ENCODE measurements at places on chromosomes 6 and 20.

GRCh38 chr6:139600919-139601475, 226.5 kb upstream of the CITED2 start:
- no peak for DNase-seq

GRCh38 chr6:170378502-170378901, 71.9 kb downstream of the FAM120B start:
- DNase-seq, result peak; percentile 57

DNA sequence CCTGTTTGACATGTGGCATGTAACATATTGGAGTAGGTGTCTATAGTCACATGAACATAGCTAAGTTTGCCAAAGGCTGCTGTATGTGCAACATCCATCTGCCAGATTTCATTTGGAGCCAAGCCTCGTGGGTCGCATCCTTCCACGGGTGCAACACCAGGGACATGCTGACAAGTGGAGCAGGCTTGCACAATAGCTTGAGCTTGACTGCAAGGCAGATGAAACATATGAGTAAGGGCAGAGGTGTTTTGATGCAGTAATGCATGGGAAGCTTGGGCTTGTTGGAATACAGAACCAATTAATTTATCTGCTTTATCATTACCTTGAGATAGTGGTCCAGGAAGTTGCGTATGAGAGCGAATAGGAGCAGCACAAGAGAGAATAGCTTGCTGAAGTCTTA, 74.1 kb upstream of the BTN3A2 start:
- DNase-seq, result no peak

DNA sequence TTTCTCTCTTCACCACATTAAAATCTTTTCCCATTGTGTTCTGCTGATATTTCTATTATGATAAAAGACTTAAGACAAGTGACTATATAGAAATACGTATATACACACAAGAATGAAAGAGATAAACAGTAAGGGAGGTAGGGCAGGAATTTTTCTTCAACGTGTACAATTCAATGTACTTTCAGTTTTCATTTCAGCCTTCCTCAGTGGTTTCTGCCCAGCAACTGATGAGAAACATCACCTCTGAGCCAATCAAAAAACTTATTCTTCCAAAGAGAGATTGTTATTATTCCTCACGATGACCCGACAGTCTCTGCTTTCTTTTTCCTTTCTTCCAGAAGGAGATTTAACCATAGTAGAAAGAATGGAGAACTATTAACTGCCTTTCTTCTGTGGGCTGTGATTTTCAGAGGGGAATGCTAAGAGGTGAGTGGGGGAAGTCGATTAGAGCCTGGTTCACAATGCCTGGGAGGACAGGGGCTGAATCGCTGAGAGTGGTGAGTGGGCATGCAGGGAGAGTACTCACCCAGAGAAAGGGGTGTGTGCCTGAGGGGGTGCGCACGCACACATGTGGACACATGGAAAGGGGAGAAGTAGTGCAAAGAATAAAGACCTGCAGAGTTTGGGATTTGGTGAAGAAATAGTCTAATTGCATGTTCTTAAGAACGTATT, at the start of gene BTN3A1:
Gene BTN3A1, plus strand, starts transcription at position 289 of the 672 bp plus-strand sequence. CDS start 3,289 bp downstream, outside the sequence.
- DNase-seq, result peak; percentile 71

DNA sequence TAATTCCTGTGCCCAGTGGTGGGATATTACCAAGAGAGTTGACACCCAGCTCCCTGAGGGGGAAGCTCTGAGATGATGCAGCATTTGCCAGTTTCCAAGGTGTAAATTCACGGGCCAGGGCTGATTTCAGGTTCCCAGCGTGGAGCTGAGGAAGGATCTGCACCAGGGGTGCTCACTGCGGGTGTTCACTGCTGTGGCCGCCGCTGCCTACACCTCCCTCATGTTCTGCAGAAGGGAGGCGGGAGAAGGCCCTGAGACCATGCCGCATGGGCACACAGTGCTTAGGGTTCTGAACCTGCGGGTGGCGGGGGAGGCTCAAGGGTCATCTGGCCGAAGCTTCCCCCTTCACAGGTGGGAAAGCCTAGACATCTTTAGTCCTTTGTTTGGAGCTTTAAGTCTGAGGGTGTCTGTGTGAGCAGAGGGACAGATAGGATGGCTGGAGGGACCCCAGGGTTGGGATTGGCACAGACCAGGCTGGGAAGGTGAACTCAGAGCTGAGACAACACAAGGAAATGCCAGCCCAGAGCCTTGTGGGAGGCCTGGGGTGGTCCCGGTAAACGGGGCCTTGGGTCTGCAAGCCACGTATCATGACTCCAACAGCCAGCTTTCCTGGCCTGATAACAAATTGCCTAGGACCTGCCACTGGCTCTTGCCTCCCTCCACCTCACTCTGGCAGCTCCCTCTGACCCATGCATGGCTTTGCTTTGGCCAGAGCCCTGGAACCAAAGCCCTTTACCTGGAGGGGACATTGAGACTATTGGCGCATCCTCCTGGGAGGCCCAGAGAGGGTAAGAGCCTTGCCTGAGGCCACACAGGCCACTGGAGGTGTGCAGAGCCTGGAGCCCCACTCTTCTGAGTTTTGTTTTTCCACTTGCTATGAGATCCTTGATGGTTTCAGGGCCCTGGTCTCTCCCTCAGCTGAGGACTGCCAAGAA, 40.4 kb downstream of the SYNJ2 start:
- no peak for DNase-seq

DNA sequence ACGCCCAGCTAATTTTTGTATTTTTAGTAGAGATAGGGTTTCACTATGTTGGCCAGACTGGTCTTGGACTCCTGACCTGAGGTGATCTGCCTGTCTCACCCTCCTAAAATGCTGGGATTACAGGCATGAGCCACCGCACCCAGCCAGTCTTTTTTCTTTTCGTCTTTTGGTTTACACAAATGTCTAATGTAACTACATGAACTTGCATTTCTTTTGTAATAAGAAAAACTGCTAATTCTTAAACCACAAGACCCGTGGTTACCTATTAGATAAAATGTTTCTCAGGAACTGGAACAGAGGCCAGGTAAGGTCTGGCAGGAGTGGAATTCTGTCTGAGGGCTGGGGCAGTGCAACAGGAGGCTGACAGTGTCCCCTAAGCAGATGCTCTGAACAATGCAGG, 32.7 kb upstream of the GSTA3 start:
- DNase-seq, result no peak

- DNase-seq, result no peak
Observed at GRCh38 chr20:46710153-46710913, 884 bp downstream of the SLC2A10 start.

DNA sequence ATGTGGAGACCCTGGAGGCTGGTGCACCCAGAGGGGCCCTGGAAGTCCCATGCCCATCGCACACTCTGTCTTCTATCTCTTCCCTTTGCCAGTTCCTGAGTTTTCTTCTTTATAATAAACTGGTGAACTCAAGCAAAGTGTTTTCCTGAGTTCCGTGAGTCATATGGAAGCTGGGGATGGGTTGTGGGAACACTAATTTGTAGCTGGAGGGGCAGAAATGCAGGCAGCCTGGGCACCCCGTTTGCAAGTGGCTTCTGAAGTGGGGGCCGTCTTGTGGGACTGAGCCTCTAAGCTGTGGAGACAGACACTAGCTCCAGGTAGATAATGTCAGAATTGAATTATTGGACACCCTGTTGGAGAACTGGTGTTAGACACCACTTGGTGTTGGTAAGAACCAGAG, 3.2 kb upstream of the PPP1R3G start:
- no peak for DNase-seq

DNA sequence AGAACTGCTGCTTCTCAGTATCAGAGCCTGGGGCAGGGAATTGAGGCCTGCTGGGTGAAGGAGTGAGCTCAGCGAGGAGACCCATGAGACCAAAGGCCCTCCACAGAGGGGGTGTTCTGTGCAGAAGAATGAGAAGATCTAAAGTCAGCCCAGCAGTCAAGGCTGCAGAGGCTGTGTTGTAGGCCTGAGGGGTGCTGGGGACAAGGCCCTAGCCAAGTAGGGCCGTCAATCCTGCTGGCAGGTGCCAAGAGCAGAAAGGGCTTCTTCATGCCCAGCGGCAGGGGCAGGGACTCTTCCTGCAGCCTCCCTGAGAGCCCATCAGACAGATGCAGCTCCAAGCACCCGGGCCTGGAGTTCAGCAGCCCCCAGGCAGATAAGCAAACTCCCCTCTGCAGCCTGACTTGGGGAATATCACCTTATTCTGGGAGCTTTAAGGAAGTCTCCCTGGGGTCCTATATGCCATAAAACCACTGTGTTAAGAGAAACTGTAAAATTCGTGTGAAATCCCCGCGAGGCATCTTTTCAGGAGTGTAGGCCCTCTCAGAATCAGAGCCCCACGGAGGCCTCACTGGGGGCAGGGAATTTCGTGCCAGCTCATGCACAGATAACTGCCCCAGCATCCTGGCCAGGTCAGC, 9.0 kb downstream of the CCDC167 start:
- no peak for DNase-seq

DNA sequence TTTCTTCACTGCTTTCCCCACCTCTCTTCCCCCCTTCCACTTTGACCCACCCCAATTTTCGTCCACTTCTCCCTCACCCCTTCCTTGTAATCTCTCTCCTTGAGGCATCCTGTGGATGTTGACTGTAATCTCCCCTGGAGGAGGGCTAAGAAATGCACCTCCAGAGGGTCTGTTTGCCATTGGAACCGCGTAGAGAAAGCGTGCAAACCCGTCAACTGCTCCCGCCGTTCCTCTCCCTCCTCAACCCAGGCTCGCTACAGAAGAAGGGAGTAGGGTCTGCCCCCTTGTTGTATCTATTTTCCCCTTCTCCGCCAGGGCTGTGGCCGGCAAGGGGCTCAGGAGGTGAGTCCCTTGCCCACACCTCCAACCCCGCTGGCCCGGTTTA, 502 bp upstream of the HTR1E start:
- DNase-seq, result no peak

GRCh38 chr6:30725713-30726505, 5.8 kb downstream of the TUBB start:
- DNase-seq, result no peak

- no peak for DNase-seq
Observed at GRCh38 chr6:20700375-20700774, 166.1 kb downstream of the CDKAL1 start.

DNA sequence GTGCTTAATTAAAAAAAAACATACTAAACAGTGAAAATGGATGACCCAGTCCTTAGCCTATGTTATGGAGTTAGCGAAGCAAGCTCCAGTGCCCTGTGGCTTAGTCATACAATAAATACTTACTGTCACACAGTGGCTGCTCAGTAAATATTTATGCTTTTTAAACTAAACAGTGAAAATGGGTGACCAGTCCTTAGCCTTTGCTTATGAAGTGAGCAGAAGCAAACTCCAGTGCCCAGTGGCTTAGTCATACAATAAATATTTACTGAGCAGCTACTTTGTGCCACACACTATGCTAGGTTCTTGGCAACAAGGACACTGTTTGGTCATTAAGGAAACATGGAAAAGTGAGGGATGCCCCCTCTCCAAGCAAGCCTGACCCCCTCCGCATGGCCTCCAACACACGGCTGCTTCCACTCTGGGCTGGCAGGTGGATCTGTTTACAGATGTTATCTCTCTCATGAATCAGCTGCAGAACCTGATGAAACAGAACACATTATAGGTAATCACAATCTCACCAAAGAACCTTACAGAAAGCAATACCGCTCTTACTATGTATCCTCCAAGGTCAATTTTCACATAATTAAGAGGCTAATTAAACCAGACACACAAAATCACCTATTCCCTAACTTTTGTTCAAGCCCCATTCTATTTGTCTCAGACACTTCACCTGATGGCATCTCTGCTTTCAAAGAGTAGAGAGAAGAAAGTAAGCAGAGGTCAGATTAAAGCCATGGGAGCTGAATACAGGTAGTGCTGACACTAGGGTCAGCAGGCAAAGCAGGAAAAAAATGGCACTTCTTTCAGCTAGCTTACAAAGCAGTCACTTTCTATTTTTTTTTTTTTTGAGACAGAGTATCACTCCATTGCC, 27.3 kb downstream of the CDK5RAP1 start:
- no peak for DNase-seq

- no peak for DNase-seq
Observed at GRCh38 chr6:7324520-7324919, 11.5 kb upstream of the SSR1 start.

GRCh38 chr6:122248844-122249243, 150.6 kb upstream of the HSF2 start:
- no peak for DNase-seq

DNA sequence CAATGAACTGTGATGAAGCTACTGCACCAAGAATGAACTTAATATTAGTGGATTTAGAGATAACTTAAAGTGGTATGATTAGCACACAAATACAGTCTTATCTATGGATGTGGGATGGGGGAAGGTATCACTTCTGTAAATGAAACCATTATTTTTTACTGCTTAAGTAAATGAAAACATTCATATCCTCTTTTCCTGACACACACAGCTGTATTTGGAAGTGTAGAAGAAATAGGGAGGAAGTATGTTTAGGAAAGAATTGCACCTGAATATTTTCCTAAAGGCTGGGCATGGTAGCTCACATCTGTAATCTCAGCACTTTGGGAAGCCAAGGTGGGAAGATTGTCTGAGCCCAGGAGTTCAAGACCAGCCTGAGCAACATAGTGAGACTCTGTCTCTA, 96.8 kb downstream of the HIVEP2 start:
- no peak for DNase-seq

DNA sequence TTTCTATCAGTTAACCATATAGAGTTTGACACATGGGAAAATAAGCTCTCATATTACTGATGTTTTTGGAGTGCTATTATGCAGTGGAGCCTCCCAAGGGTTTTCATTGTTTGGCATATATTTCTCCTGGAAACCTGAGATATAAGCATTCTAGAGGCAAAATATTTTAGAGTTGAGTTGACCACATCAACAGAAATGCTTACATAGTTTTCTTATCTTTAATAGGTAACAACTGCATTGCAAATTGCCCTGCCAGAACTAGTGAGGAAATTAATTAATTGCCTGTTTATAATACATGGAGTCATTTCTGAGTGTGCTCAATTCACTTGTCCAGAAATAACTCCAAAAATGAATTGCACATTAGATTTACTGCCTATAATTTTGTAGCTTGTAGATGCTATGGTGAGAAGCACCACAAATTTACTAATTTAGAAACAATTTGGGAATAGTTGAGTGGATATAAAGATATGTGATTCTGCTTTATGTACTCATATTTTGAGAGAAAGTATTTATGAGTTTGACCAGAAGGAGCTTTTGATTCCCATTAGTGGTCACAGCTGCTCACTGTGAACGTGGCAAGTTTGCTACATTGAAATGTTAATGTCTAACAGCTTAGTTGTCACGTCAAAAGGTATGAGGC, 288.7 kb downstream of the CD109 start:
- no peak for DNase-seq

- DNase-seq, result no peak
Observed at GRCh38 chr6:139759086-139759485, 384.6 kb upstream of the CITED2 start.

DNA sequence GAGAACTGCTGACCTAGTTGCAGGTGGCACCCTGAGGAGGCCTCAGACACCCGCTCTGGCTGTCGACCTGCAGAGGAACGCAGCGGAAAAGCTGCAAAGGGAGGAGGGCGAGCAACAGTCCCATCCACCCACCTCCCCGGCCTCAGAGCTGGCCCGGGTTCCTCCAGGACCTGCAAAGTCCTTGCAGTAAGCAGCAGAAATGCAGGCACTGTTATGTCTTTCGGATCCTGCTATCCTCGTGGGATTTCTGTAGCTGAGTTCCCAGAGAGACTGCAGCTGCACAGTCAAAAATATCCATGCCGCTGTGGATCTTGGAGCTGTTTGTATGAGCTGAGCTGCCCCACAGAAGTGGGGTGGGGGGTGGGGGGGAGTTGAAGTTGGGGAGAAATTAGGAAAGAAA, 251.3 kb downstream of the ANKRD60 start:
- no peak for DNase-seq
